Psoas muscle (tissue), 8 donors: ENCODE measurements at places on chromosomes 7 and 10. TPM values are rescaled to one million over a fixed set of nuclear protein-coding genes. Genes with fewer than 3 reads are reported as not detected.

The GIMAP4 gene
- total RNA-seq, result 15.7 TPM

The BUD31 gene
- total RNA-seq, result 30.2 TPM

The CPA4 gene
- 2.5 TPM for total RNA-seq

The CLRN3 gene
- not detected for total RNA-seq

The CALHM3 gene
- total RNA-seq, result not detected

The NODAL gene
- total RNA-seq, result not detected

The NUTM2B gene
- total RNA-seq, result 0.74 TPM

The ASIC3 gene
- total RNA-seq, result 2.1 TPM

The SPAG6 gene
- total RNA-seq, result not detected

The AFAP1L2 gene
- 2.1 TPM for total RNA-seq

The COG5 gene
- 21.1 TPM for total RNA-seq

The CPA1 gene
- total RNA-seq, result 4.6 TPM

The PTTG1IP2 gene
- not detected for total RNA-seq

The GRID2IP gene
- 0.06 TPM for total RNA-seq

The CPXM2 gene
- total RNA-seq, result 1.1 TPM

The STEAP1 gene
- total RNA-seq, result 4.8 TPM

The SLC26A5 gene
- total RNA-seq, result not detected

The INHBA gene
- 0.12 TPM for total RNA-seq

The STEAP2 gene
- 1.7 TPM for total RNA-seq

The PPP1R9A gene
- total RNA-seq, result 17.3 TPM

The ANKRD26 gene
- total RNA-seq, result 7.0 TPM

The CYP2C19 gene
- not detected for total RNA-seq

The MBL2 gene
- not detected for total RNA-seq
